ENCODE measurements at places on chromosomes 2 and 18.

DNA sequence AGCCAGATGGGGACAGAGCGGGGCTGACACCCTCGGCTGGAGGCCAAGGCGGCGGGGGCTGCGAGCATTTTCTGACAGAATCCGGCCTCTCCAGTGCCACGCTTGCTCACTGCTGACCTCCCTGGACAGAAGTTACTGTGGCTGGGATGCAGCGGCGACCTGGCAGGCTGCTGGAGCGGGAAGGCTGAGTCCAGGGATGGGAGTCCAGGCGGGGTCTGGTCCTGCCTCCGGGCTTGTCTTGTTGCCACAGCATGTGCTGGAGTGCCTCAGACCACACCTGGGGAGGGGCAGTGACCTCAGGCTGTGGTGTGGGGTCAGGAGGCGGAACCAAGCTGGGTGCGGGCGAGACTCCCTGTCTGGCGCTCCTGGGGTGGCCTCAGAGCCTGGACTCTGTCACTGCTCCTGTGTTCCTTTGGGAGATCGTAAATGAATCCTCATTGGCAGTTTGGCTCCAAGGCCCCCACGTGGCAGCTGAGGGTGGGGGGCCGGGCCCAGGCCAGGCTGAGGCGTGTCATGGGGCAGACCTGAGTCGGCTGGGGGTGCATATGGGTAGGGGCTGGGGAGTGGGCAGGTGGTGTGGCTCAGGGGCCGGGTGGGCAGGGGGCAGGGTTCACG lies 5.5 kb downstream of the BOK start:
- DNase-seq, result no peak

DNA sequence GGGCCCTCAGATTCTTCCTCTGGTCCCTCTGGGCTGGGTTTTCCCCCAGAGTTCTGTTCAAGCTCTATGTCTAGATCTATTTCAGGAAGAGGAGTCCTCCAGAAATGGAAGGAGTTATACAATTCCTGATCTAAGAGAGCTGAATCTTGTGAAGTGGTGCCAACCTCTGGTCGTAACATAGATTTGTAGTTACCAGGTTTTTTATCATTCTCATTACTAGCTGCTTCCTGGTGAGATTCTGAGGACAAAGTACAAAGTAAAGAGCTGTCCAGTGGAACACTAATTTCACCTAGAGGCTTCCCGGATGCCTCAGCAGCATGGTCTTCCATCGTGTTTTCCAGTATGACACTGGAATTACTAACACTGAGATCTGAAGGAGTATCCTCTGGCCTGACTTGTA lies 44.1 kb downstream of the PPP4R1 start:
- DNase-seq, result no peak

- DNase-seq, result no peak
Measured at GRCh38 chr18:3624935-3625741, 175.2 kb downstream of the TGIF1 start.

DNA sequence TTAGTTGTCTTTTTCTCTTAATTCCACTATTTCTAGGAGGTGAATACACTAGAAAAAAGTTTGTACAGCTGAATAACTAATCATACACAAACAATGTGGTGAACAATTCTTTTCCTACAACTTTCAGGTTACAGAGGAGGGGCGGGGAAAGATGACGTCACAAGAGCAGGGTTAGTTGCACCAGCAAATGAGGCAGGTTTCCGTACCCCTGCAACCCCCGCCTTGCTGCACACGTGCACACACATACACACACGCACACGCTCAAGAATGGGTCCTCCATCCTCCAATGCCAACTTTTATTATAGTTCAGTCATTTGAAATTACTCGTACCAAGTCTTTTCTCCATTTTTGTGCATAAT lies 122.8 kb downstream of the ARL4C start:
- no peak for DNase-seq

DNA sequence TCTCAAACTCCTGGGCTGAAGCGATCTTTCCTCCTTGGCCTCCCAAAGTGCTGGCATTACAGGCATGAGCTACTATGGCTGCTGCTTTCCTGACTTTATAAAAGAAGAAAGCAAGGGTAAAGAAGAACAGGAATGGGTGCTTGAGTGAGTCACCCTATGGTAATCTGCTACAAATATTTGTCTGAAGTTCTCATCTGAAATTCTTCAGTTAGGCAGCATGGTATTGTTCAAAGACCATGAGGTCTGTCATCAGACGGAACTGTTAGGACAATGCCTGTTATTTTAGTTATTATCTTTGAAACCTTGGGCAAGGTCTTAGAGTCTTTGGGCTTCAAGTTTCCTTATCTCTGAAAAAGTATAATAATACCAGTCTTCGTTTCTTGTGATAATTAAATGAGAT lies 695.8 kb downstream of the RNF144A start:
- DNase-seq, result no peak

- DNase-seq, result no peak
Measured at GRCh38 chr2:32820088-32820487, 126.7 kb upstream of the LTBP1 start.

DNA sequence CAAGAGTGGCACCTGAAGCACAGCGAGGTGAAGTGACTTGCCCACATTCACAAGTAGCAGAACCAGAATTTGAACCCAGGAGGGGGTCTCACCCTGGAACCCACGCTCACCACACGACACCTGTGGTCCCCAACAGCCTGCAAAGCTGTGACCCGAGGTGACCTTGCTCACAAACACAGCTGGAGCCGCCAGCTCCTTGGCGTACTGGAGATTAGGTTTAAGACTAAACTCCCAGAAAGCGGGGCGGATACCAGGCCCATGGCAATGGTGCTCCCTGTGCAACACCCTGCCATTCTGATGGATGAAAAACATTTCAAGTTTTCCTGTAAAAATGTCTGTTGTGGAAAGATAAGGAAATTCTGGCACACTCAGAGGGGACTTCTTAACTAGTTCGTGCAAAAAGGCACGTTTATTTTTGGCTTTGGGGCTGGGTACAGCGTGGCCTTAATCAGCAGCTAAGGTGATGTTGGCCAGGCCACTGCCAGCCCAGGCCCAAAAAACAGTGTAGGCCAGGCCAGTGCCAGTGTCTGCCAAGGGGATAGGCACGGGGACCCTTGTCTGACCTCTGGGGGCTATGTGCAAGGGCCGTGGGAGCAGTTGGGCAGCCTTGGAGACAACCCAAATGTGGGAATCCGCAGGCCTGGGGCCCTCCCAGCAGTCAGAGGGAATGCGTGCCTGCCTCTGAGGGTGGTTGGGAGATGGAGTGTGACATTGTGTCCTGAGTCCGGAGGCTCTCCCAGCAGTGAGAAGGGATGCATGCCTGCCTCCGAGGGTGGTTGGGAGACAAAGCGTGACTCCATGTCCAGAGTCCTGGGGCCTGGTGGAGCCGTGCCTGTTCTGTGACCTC lies 185.0 kb upstream of the HS6ST1 start:
- no peak for DNase-seq

DNA sequence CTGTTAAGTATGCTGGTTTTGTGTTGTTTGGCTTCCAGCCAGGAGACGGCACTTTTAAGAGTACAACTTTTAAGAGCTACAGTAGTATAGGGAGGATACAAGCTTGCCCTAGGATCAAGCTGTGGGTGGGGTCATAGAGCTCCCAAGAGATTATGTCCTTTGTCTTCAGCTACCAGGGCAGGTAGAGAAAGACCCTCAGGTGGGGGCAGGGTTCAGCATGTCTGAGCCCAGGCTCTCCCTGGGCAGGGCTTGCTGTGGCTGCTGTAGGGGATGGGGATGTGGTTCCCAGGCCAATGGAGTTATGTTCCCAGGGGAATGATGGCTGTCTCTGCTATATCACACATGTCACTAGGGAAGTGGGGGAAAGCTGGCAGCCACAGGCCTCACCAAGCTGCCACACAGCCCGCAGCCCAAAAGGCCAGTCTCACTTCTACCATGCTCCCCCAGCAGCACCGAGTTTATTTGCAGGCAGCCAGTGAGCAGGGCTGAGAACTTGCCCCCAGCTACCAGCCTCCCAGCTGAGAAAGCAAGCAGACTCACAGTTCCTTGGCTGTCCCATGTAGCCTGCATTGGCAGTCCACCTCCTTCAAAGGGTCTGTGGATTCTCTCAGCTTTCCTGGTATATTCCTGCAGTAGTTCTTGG lies 105.7 kb upstream of the ERBB4 start:
- DNase-seq, result no peak

All from NCI-H2029 treated with DMSO at 0.1 percent for 48 hours (cell line).